MCF 10A (cell line): ENCODE measurements at places on chromosomes 3 and 15. TPM values are rescaled to one million over a fixed set of nuclear protein-coding genes. Genes with fewer than 3 reads are reported as not detected.

- DNase-seq = no peak
Observed at GRCh38 chr3:172356427-172356826, 91.8 kb downstream of the GHSR start.

DNA sequence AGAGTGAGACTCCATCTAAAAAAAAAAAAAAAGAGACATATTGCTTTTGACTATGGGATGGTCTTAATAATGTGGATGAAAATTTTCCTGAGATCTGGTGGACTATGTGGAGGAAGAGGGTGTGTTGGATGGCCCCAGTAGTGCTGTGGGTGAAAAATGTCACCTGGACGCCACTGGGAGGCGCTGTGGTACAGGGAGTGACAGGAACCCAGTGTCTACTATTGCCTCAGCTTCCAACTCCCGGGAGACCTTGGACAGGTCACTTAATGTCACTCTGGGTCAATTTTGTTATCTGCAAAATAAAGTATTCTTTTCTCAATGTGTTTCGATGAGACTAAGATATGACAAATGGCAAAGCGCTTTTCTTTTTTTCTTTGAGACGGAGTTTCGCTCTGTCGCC, 27.7 kb upstream of the DCP1A start:
- peak; percentile 83 for DNase-seq

DNA sequence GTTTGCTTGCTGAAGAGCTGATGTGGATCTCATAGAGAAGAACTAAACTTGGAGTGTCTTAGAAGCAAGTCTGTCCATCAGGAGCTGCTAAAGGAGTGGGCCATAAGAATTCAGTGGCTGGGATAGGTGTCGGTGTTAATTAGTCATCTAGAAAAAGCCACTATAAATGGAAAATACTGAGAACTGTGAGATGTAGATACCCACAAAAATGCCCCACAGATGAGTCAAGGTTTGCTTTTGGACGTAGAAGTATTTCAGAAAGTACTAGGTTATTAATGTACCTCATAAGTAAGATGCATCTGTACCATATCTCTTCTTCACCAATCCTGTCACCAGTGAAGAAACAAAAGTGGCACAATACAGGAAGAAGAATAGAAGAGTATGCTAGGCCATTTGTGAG, 530.9 kb upstream of the TGFBR2 start:
- DNase-seq = no peak

- no peak for DNase-seq
Observed at GRCh38 chr3:186935133-186935532, 4.8 kb downstream of the ST6GAL1 start.

DNA sequence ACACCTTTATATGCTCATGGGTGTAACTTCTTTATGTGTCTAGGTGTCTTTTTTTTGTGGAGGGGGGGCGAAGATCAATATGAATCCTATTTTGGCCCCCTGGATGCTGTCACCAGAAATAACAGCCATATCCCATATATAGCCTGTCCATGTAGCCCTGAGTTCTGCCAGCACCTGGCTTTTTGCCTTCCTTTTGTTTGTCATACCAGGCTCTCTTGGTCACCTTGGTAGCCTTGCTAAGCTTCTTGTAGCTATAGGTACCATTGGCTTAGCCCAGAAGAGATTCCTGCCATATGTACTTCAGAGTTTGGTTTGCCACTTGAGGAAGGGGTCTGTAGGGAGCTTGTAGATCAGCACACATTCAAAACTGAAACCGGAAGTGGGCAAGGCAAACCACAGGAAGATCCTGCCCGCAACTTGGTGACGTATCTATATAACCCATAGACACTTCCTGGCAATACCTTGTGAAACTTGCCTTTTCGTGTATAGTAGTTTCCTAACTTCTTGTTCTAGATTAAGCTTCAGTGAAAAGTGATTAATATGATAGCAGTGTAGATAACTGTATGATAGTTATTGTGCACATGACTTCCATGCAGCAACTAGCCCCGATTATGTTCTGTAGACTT, 11.9 kb downstream of the RASA2 start:
- no peak for DNase-seq

DNA sequence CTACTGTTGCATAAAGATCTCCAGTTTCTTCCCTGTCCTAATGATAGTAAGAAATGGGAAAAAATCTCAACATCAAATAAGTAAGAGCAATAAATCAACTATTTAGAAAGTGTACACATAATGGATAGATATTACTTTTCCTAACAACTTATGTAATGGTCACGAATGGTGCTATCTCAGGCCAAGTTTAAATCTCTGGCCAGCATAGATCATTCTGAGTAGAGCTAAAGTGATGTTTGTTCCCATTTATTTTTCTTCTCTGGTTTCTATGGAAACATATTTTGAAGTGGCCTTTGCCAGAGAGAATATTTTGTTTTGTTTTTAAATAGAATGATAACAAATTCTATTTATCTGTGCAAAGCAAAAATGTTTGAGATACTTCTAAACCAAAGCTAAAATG, 249.7 kb upstream of the TTC14 start:
- no peak for DNase-seq

- no peak for DNase-seq
Observed at GRCh38 chr3:78634316-78634715, 1133.5 kb downstream of the ROBO1 start.

- no peak for DNase-seq
Observed at GRCh38 chr3:175668300-175668699, 809.2 kb downstream of the NAALADL2 start.

- DNase-seq = no peak
Observed at GRCh38 chr3:66335671-66336070, 114.9 kb downstream of the SLC25A26 start.

GRCh38 chr3:111733856-111734255, 125.2 kb upstream of the PHLDB2 start:
- DNase-seq = no peak

- DNase-seq = no peak
Observed at GRCh38 chr3:52441091-52441771, 3.7 kb downstream of the SEMA3G start.

- no peak for DNase-seq
Observed at GRCh38 chr3:127671523-127672428, 976 bp upstream of the ABTB1 start.

GRCh38 chr3:67854663-67855062, 200.3 kb upstream of the SUCLG2 start:
- DNase-seq = no peak

DNA sequence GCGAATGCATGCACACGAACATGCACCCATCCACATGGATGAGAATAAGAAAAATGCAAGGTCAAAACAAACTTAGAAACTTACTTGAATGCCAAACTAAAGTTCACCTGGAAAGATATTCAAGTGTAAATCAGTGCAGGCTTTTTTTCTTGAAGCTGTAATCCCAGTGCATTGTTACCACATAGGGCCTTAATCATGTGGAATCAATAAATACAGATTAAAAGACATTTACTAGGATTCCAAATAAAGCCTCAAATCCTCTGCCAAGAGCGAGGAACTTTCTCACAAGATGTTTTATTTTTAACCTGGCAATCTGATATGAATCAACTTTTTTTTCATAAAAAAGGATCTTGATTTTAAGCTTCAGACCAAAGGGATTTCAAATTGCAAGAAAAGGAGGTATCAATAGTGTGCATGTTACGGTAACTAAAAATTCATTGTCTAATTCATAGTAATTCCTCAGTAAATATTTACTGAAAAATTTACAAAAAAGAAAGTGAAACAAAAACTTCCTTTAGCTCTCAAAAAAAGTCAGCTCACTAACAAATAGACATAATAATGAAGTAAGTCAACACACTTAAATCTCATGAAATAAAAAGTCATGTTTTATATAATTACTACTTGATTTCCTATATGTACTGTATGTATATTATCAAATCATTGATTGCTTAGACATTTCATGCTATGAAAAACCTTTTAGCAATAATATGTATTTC, 978.6 kb downstream of the PLOD2 start:
- DNase-seq = no peak

- no peak for DNase-seq
Observed at GRCh38 chr3:33433843-33434242, 6.4 kb downstream of the UBP1 start.

DNA sequence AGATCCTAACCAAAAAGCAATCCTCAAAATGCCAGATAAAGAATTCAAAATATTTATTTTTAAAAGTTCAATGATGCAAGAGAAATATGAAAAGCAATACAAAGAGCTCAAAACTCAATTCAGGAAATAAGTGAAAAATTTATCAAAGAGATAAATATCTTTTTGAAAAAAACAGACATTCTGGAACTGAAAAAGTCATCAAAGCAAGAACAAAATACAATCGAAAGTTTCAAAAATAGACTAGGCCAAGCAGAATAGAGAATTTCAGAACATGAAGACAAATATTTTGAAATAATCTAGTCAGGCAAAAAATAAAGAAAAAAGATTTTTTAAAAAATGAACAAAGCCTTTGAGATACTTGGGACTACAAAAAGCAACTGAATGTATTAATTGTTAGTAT, 83.4 kb upstream of the STT3B start:
- DNase-seq = no peak

DNA sequence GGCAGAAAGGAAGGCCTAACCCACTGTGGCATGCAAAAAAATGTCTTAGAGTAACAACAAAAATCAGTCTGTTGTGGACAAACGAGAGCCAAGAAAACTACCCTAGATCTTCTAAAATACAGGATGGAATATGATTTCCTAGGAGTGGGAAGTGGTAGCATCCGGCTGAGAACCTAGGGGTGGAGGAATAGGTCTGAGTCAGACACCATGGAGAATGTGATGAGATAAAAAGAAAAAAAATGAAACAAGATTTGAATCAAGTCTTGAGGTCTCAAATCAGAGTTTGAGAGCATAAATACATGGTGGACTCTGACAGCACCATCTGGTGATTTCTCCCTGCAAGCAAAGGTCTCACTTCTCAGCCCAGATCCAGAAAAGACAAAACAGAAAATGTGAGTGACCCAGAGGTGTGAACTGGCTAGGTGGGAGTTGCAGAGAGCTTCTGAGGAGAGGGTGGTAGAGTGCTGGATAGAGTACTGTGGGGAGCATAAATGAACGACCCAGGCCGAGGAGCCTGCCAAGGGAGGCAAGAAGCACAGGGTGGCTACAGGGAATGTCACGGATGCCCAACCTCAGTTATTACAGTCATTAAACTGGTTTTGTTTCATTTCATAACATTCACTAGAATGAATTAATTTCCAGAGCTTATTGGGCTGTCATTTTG, 27.6 kb upstream of the VEPH1 start:
- DNase-seq = no peak

DNA sequence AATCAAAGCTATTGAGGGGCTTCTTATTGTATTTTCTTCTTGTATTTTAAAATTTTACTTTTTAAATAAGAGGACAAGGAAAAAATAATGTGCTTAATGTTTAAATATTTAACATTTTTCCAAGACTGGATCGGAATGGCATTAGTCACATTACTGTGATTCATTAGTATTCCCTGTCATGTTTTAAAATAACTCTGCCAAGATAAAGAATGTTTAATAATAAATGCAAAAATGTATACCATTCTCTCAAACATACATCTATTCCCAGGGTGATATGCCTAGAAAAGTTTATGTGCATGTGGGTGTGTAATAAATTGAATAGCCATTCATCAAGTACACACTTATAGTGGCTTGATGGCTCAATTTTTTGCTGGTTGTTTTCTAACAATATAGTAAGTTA, 936.1 kb downstream of the PLOD2 start:
- DNase-seq = no peak

DNA sequence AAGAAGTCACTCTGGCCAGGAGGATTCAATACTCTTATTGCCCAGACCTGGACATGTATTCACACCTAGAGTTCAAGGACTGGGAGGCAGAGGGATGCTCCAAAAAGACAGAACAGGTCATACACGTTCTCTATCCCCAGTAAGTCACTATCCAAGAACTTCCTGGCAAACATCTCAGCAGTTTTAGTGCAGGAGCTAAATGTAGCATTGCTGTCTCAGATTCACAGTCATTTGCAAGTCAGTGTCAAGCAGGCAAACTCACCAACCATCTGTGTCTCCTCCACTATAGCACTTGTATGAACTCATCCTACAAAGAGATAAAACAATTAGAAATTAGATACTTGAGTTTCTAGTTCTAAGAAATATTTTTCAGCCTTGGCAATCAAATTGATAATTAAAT, 38.4 kb downstream of the ABHD17C start:
- DNase-seq = no peak

GRCh38 chr3:86563400-86563970, 427.5 kb downstream of the VGLL3 start:
- DNase-seq = peak; percentile 49

DNA sequence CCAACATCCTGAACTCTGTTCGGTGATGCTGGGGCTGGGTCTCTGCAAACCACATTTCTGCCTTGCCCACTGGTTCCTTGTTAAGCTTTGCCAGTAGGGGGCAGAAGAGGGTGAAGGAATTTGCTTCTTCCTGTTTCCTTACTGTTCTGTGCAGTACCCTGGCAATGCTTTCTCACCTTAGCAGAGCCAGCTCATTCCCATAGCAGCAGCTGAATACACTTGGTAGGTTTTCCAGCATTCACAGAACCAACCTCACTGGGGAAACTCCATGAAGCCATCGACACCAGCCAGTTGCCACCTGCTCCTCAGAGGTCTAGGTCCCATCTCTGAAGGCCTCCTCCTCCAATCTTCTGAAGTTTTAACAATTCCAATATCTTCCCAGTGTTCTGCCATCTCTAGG, 308.4 kb downstream of the PDCD6IP start:
- peak; percentile 47 for DNase-seq

GRCh38 chr3:171876680-171877147, 33.6 kb downstream of the TMEM212 start:
- peak; percentile 85 for DNase-seq

DNA sequence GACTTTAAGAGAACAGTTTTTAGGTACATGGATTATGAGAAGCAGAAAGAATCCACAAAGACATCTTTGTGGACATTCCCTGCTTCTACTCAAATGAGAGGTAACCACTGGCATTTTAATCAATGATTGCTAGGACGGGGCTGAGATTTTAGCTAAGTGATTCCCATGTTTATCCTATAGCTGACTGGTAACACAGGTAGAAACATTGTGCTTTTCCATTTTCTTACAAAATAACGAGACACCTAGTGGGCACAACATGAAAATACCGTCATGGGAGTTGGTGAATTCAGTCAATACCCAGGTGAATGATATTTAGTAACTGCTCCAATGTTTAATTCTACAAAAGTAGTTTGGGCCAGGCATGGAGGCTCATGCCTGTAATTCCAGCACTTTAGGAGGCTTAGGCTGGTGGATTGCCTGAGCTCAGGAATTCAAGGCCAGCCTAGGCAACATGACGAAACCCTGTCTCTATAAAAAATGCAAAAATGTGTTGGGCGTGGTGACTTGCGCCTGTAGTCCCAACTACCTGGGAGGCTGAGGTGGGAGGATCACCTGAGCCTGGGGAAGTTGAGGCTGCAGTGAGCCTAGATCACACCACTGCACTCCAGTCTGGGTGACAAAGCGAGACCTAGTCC, 37.2 kb upstream of the DENND4A start:
- peak; percentile 54 for DNase-seq

The RETNLB gene
- not detected in 2 replicates for total RNA-seq

The ANKRD34C gene
- not detected in 2 replicates for total RNA-seq

The ZBBX gene
- total RNA-seq = not detected in 2 replicates

The PYGO1 gene
- 3.9 and 5.1 TPM in 2 replicates for total RNA-seq

The TNFSF10 gene
- total RNA-seq = 0.25 and 0.54 TPM in 2 replicates

The UBAP1L gene
- 3.0 and 3.5 TPM in 2 replicates for total RNA-seq

The ZNF385D gene
- total RNA-seq = 1.5 and 1.8 TPM in 2 replicates

The ALG1L2 gene
- total RNA-seq = not detected in 2 replicates

The SAMMSON gene
- not detected in 2 replicates for total RNA-seq

The MTHFS gene
- 28.5 and 34.5 TPM in 2 replicates for total RNA-seq

The PLA2G4F gene
- total RNA-seq = 0.30 TPM in 1 of 2 replicates, not detected in the other

The WDR76 gene
- 3.0 and 6.9 TPM in 2 replicates for total RNA-seq

The CAMKV gene
- total RNA-seq = not detected in 2 replicates

The MYO1E gene
- total RNA-seq = 116 and 121 TPM in 2 replicates

The PLCH1 gene
- total RNA-seq = 0.10 and 0.12 TPM in 2 replicates
